ENCODE measurements at places on chromosomes 12 and 14.

DNA sequence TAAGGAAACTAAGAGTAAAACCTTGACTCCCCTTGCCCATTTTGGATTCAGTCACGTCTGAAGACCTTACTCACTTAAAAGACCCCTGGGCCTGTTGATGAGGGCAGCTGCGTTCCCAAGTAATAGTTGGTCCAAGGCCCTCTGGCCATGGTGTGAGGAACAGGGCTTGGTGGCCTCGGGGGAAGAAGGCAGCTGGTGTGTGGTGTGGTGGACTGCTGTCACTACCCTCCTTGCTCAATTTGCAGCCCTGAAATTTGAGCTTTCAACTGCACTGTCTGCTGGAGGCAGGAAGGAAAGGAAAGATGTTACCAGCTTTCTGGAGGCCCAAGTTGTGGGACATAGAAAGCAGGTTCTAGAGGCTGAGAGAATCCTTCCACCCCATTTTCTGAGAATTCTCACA, 128.2 kb downstream of the SLC38A6 start:
- DNase-seq: no peak

GRCh38 chr14:98503086-98503815, 768.7 kb downstream of the BCL11B start:
- no peak for DNase-seq

- DNase-seq: no peak
Observed at GRCh38 chr12:72368298-72368697, 96.1 kb downstream of the TRHDE start.

- no peak for DNase-seq
Observed at GRCh38 chr12:89280833-89281538, 71.3 kb downstream of the DUSP6 start.

GRCh38 chr12:82517027-82517426, 158.7 kb downstream of the METTL25 start:
- DNase-seq: peak; percentile 29

DNA sequence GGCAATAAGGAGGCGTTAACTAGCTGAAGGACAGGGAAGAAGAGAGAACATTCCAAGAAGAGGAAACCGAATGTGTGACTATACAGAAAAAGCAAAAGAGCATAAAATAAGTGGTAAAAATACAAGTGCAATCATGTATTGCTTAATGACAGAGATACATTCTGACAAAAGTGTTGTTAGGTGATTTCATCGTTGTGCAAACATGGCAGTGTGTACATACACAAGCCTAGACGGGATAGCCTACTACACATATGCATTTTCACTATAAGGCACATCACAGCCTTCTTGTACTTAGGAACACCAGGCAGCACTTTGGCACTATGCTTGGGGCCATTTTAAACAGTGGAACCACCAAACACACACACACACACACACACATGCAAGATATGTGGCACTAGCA, 299.3 kb downstream of the BCAT1 start:
- DNase-seq: no peak

DNA sequence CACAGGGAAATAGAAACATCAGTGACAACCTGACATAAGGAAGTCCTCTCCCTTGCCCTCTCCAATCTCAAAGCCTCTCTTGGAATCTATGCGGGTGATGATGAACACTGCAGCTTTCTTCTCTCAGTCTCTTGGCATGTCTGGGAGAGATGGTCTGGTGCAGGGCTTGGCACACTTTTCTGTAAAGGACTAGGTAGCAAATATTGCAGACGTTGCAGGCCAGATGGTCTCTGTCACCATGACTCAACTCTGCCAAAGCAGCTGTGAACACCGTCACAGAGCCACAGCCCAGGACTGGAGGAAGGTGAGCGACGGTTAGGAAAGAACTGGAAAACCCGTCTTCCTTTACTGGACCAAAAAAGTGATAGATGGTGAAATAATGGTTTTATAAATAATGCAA, 591.0 kb upstream of the TMEM132C start:
- no peak for DNase-seq

DNA sequence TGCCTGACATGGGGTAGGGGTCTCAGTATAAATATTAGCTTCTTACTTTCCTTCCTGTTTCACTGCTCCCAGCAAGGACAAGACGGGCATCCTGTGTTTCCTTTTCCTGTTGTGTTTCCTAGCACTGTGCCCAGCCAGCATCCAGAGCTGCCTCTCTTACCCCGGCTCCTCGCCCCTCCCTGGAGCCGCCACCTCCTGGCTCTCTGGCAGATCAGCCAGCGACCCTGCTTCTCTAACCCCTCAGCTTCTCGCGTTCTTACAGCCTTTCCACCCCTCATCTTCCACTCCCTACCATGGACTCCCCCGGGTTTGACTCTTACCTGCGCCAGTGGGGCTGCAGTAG, 17.8 kb downstream of the HDAC7 start:
- no peak for DNase-seq

DNA sequence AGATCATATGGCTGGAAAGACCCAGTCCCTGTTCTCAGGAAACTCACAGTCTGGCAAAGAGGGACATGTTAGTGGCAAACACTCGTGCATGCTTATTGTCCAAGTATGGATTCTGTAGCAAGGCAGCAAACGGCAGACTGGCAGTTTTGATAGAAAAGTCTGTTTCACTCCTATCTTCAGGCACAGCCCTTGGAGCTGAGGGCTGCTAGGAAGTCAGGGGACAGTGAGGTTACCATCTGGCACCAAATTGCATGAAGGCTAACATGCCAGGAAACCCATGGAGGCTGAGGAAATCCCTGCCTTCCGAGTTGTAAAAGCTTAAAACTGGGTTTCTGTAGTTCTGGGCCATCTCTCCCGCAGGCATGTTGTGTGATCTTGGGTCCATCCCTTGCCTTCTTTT, 32.9 kb downstream of the CALM1 start:
- DNase-seq: no peak

- DNase-seq: no peak
Observed at GRCh38 chr12:104624529-104624928, 167.8 kb downstream of the CHST11 start.

- DNase-seq: no peak
Observed at GRCh38 chr12:24806386-24806785, 142.5 kb downstream of the BCAT1 start.

DNA sequence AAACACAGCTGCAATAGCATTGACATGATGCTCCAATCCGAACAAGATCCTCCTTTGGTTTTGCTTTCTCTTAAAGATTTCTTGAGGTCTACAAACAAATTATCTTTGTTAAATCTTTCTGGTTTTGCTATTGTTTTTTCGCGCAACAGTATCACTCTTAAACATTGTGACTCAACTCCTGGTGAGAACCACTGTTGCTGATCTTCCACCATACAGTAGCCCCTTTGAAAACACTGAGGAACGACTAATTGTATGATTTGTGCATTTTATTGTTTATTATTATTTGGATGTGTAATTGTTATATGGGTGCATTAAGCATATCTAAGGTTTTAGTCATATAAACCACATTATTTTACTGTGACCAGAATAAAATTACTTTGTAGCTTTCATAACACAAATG, 282.8 kb downstream of the EGLN3 start:
- no peak for DNase-seq

- no peak for DNase-seq
Observed at GRCh38 chr14:68770553-68771286, 22.1 kb downstream of the ZFP36L1 start.

DNA sequence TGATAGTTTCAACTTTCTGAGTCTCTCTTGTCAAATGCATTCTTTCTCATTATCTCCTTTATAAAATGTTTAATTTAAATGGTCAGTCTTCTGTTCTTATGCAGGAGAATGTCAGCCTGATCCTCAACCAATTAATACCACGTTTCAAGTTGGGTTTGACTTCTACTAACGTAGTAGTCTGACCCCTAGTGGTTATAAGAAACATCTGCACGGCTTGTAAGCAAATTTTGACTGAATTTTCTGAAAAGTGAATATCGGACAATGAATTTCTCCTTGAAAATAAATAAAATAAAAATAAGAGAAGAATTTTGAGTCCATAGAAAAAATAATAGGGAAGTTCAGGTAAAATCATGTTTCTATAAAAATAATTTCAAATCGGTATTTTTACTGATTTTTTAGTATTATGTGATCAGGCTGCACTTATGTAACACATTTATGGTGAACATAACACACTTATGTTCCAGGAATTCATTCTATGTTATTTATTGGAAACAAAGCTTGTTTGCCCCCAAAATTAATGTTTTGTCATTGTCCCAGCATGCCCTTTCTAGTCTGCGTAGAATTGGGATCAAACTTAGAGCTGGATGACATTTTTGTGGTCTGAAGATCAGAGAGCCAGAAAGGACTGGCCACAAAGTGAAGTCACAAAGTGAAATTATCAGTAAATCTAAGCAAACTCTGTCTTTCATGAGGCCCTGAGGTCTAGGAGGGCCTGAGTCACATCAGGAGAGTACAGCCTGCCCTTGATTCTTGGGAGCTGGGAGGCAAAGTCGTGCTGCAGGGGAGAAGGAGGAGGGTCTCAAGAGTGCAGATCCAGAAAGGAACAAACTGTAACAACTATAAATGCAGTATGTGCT, 101.2 kb upstream of the STXBP6 start:
- no peak for DNase-seq
